ENCODE measurements at places on chromosomes 5 and 9.

GRCh38 chr5:62315376-62316175, 9.6 kb downstream of the KIF2A start:
- DNase-seq, result no peak

DNA sequence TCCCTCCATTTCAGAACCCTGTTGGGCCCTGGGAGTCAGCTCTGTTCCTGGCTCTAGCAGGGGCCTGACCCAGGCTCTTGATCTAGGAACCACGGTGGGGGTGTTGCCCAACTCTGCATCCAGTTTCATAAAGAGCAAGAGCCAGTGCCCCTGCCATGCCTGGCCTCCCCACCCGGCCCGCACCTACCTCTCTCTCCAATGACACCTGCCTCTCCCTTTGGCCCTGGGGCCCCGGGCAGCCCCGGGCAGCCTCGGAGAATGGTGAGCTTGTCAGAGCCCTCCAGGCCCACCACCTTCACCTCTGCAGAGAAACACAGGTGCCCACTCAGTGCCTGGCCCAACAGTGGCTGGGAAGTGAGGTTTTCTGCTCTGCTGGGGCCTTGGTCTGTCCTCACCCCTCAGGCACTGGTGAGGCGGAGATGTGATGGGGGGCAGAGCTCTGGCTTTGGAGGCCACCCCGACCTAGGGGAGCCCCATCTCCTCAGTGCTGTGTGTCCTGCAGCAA, 1.5 kb downstream of the FCN1 start:
- DNase-seq, result no peak

- DNase-seq, result no peak
These were observed 531.2 kb upstream of the ZNF608 start for GRCh38 chr5:125277494-125278154.

GRCh38 chr5:123359454-123360200, 63.6 kb downstream of the CEP120 start:
- no peak for DNase-seq

GRCh38 chr5:149254506-149254905, 17.2 kb upstream of the AFAP1L1 start:
- DNase-seq, result no peak

DNA sequence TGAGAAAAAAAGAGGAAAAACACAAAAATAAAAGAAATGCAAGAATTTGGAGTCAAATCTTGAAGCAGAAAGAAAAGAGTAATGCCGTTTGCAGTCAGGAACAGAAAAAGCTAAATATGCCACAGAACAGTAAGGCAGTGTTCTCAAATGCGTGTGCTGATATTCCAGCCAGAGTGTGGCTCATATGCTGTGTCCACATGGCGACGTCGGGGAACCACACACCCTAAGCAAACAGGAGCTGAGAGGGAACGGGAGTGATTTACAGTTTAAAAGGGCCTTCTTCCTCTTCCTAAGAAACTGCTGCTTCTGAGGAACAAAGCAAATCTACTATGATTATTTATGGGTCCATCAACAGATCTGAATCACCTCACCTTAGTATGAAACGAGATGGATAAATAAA, 42.7 kb downstream of the DDX31 start:
- DNase-seq, result no peak

GRCh38 chr5:21094619-21095018, 1106.6 kb upstream of the CDH18 start:
- no peak for DNase-seq

GRCh38 chr5:50401336-50401735, 39.8 kb downstream of the EMB start:
- DNase-seq, result no peak

GRCh38 chr9:73183917-73184861, 32.5 kb downstream of the ANXA1 start:
- DNase-seq, result no peak

DNA sequence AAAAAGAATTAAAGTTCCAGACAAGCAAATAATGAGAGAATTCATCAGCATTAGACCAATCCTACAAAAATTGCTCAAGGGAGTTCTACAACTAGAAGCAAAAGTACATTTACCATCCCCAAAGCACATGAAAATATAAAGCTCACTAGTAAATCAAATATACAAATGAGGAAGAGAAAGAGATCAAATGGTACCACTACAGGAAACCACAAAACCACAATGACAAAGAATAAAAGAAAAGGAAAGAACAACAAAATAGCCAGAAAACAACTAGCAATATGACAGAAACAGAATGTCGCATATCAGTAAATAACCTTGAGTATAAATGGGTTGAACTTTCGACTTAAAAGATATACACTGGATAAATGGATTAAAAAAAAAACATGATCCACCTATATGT, 739.0 kb downstream of the DTWD2 start:
- DNase-seq, result no peak

- DNase-seq, result no peak
These were observed 1834.5 kb downstream of the EFNA5 start for GRCh38 chr5:105836268-105836667.

DNA sequence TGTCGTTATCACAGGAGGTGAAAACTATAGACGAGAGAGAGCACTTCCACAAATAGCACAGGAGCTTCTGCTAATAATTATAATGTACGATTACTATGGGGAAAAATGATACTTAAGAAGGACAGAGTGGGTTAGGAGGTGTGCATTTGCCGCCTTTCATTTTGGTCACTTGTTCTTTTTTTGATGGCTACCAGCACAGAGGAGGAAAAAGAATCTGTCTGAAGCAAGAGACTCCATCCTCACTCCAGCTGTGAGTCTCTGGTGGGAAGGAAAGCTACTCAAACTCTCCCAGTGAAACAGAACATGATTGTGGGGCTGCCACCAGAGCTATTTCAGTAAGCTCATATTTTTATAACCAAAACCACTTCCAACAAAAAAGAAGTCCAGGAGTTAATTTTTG, 270.4 kb upstream of the TMEM161B start:
- no peak for DNase-seq

DNA sequence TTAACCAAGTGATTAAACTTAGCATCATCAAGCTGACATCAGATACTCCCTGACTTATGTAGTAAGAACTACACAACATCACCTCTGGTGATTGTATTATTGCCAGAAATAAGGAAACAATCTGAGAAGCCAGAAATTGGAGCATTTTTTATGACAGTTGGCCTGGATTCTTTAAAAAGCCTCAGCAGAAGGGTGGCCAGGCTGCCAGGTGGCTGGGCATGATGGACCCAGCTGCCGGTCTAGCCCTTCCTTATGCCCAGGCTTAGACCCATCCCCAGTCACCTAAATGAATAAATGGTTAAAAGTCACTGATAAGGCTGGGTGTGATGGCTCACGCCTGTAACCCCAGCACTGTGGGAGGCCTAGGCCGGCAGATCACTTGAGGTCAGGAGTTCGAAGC, 12.8 kb downstream of the OR1K1 start:
- DNase-seq, result no peak

GRCh38 chr5:181235323-181235688, 8.4 kb downstream of the RACK1 start:
- DNase-seq, result no peak

GRCh38 chr5:757931-758697, 26.4 kb downstream of the ZDHHC11B start:
- no peak for DNase-seq

DNA sequence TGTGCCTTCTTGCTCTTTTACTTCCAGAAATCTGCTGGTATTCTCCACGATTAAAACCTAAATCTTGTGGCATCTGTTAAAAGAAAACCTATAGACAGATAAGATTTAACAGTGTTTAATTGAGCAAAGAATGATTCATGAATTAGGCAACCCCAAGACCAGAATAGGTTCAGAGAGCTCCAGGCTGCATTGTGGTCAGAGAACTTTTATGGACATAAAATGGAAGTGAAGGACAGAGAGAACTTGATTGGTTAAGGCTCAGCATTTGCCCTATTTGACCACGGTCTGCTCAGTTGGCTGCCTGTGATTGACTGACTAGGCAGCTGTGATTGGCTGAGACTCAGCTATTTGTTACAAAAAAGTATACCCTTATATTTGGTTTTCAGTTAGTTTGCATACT, 10.4 kb upstream of the SLC36A2 start:
- no peak for DNase-seq

- no peak for DNase-seq
These were observed 32.0 kb downstream of the SMIM15 start for GRCh38 chr5:61130289-61130688.

- DNase-seq, result no peak
These were observed 105.7 kb upstream of the RAPGEF1 start for GRCh38 chr9:131845305-131846298.

- DNase-seq, result no peak
These were observed 32.6 kb upstream of the IRX4 start for GRCh38 chr5:1915316-1915715.

DNA sequence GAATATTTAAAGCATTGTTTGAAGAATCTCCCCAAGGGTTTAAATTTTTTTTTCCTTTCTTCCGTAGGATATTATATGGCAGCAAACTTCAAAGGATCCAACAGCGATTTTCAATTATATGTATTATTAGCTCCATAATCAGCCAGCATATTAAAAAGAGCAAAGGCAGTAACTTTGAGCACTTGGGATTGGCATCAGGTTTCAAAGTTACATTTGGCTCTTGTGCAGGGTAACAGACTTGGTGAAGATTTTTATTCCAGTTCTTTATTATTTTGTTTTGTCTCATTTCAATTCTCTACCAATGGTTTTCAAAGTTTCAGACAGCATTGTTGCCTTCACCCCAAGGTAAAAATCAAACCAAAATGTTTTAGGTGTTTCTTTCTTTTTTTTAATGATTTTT, 116.7 kb upstream of the ZNF366 start:
- DNase-seq, result no peak

GRCh38 chr9:13171261-13171660, 108.2 kb downstream of the MPDZ start:
- no peak for DNase-seq

DNA sequence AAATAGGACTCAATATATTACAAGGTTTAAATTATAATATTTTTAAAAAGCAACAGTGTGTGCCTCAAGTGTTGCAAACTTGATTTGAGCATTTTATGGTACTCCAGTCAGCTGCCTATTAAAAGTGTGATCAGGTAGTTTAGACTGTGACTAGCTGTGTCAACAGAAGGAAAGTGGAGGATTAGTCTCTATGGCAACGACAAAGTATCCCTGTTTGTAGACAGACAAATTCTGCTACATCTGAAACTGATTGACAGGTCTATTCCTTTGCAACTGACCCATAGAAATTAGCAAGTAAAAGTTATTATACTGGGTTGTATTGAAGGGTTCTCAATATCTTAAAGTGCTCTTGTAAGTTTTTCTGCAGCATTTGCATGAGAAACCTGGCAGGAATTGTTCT, 249.8 kb upstream of the ARRDC3 start:
- no peak for DNase-seq

DNA sequence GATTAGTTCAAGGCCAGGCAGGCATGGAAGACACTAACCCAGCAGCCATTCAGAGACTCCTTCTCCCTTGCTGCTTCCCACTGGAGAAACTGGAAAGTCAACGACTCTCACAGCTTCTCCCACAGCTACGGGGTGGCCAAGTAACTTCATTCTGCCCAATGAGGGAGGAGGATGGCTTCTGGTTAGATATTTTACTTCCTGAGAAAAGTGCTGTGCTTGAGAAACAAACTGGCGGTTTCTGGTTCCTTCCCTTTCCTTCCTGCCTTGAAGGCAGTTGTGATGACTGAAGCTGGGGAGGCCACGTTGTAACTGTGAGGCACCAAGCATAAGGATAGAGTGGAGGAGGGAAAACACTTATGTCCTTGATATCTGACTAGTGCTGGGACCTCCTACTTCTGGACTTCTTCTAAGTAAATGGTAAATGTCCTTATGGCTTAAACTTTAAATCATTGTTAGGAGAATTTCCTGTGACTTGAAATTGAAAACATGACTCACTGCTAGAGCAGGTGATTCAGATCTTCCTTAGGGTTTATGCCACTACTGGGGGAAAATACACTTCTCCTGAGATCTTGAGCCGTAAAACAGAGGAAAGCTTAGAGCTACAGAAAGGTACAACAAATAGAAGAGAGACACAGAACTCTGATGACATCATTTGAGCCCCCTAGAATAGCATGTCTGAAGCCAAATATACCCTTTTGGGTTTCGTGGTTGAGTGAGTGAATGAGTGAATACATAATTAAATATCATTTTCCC, 3.1 kb upstream of the GNPDA1 start:
- DNase-seq, result no peak

DNA sequence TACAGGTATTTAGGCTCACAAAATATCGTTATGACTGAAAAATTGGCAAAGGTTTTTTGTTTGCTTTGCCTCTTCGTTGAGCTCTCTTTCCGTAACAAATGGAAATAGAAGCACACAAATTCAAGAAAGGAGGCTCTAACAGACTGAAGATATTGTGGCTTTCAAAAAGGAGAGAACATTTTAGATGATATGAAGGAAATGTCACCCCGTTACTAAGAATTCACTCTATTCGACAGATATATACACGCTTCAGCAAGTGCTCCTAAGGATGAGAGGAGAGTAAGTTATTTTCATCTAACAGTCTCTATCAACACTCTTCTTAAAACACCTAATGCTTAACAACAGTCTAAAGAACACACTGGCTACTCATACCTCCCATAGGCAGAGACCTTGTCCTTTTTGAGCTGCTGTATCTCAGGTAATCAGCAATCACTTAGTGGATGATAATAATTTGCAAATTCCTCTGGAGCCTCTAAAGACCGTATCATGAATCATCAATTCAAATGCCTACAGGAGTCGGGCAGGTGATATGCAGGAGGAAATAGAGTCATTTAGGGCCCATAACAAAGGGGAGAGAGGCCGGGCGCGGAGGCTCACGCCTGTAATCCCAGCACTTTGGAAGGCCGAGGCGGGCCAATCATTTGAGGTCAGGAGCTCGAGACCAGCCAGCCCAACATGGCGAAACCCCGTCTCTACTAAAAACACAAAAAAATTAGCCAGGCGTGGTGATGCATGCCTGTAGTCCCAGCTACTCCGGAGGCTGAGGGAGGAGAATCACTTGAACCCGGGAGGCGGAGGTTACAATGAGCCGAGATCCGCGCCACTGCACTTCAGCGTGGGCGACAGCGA, 1.4 kb upstream of the HSDL2 start:
- DNase-seq, result peak; percentile 10

GRCh38 chr5:73822278-73822988, 196.4 kb downstream of the ARHGEF28 start:
- no peak for DNase-seq

DNA sequence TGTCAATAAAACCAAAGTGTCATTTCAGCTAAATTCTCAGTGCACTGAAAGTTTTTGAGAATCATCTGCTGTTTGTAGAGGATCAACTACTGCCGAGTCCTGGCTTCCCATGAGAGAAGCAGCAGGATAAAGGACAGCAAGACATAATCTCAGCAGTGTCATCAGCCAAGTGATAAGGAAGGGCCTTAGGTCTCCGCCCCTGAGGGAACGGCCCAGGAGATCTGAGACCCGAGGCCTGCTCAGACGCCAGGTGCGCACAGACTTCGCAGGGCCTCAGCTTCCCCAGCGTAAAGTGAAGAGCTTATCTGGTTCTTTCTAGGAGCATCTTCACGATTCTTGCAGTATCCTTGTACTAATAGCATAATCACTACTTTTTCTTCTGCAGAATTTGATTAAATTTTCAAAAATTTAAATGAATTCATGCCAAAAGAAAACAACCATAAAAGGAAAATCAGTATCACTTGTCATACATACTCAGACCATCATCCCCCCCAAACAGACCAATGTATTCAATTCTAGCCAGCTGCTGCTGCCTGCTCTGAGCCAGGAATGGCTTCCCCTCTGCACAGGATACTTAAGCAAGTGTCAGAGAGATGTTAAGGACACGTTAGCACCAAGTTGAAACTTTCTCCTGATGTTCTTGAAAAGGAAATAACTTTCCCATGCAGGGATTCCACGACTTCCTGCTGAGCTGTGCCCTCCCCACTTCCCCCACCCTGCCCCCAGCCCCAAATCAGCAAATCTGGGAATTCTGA, 2.2 kb downstream of the GFPT2 start:
- DNase-seq, result no peak

- no peak for DNase-seq
These were observed 96.3 kb downstream of the ADAMTS12 start for GRCh38 chr5:33795496-33795895.

All from stimulated activated CD8-positive, alpha-beta memory T cell treated with anti-CD3 and anti-CD28 coated beads, Interleukin-4, amount 100 ng/mL, for 24 hours (primary cell).